ENCODE measurements at places on chromosomes 3 and 15.
A peak's percentile ranks its signal among the peaks of the same experiment; 100 is the strongest.

- no peak for DNase-seq
Measured at GRCh38 chr15:95127356-95127755, 896.0 kb downstream of the MCTP2 start.

GRCh38 chr3:148839805-148840204, 12.2 kb downstream of the CPB1 start:
- DNase-seq = no peak

- peak; percentile 69 for DNase-seq
Measured at GRCh38 chr15:31974855-31975829, 55.2 kb upstream of the CHRNA7 start.

DNA sequence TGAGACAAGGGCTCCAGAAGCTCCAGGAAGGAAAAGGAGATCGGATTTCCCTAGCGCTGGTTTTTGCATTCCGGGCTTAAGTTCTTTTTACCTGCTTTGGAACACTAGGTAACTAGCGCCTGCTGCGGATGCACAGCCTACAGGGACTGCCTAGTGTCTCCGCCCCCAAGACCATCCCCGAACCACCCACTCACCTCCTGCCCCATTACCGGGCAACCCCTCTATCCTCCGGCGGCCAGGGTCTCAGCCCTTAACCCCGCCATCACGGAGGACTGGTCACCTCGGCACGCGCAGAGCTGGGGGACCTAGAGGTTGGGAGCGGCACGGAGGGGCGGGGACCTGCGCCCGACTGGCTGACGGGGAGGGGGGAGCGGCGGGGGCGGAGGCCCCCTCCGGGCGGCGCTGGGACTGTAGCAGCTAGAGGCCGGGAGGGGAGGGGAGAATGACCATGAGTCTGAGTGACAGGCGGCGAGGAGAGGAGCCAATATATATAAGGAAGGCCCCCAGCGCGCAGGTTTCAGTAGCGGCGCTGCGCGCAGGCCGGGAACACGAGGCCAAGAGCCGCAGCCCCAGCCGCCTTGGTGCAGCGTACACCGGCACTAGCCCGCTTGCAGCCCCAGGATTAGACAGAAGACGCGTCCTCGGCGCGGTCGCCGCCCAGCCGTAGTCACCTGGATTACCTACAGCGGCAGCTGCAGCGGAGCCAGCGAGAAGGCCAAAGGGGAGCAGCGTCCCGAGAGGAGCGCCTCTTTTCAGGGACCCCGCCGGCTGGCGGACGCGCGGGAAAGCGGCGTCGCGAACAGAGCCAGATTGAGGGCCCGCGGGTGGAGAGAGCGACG, at the start of gene DLL4:
Gene DLL4, plus strand, starts transcription at position 520 of the 839 bp plus-strand sequence. CDS start 329 bp downstream, outside the sequence.
- DNase-seq = peak; percentile 81

GRCh38 chr3:197952440-197952839, 2.5 kb downstream of the RPL35A start:
- DNase-seq = no peak

DNA sequence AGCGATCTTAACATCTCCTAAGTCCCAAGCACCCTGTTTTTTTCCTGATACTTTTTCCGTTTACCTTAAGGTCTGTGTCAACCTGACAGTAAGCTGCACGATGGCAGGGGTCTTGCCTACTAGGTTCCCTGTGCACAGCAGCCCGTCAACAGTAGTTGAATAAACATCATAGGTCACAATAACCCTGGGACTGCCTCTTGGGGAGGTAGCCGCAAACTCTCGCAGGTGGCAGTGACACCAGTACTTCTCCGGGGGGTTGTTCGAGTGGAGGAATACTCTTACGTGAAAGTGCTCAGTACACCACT, 365 bp upstream of the PDCD6IP start:
- DNase-seq = no peak

Measured in iPS-NIHi11 (cell line).